ENCODE measurements at places on chromosomes 3 and 15. TPM values are rescaled to one million over a fixed set of nuclear protein-coding genes. Genes with fewer than 3 reads are reported as not detected.

Gene HRG
- not detected for polyA plus RNA-seq

Gene WNT7A
- polyA plus RNA-seq = 2.0 TPM

Gene CHDH
- 2.8 TPM for polyA plus RNA-seq

Gene ST3GAL6
- 13.6 TPM for polyA plus RNA-seq

Gene IGSF11
- polyA plus RNA-seq = 0.07 TPM

Gene AMIGO3
- polyA plus RNA-seq = 0.63 TPM

Data from lung (tissue), 17 donors.